ENCODE measurements at places on chromosomes 11 and 22.

DNA sequence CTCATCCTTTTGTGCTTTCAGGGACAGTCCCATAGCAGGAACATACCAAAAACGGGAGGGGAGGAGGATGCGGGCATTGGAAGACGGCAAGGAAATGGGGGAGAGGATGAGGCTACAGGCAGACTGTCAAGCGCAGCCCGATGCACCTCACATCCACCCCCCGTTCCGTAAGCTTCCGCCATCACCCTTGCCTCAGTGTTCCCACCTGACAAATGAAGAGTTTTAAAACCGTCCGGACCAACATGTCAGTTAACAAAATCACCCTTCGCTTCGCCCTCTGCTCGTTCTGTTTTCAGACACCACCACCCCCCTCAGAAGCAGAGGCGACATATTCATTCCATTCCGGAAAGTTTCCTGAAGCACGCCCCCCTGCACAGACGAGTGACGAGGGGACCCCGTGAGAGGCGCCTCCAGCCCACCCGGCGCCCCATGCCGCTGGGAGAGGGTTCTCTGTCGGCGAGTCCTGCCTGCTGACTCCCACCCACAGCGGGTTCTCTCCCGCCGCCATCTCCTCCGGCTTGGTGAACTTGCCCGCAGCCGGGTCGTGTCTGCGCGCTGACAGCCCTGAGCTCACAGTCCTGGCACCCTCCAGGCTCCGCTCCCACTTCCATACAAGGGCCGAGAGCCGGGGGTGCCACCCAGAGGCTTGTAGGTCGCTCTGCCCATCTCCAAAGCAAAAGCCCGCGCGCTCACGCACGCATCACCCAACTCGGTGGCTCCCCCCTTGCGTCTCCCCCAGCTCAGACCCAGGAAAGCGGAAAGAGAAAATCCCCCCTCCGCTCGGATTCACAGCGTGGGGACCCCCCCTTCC is 1.5 kb downstream of the IGSF9B start:
- DNase-seq, result no peak

DNA sequence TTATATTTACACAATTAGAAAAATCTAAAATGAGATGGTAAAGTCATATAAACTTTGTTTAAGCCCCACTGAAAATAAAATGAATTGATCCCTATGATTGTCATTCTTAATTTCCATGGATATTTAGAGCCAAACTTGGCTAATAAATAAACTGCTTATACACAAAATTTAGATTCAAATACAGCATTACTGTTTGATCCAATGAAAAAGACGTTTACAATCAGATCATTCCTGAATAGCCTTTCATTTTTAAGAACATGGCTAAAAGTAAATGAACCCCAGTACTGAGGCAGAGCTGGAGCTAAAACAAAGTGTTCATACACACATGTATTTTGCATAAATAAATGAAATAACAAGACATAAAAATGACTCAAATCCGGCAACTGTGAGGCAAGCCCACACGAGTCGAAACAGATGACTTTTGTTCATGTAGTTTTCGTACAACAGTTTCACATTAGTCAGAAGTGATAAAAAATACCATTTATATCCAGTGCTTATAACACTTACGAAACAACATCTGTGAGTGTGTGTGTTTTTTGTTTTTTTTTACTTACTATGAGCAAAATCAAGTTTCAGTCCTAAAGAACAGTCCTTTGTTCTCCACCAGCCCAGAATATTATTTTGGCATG is 386.5 kb downstream of the SOX6 start:
- DNase-seq, result no peak

GRCh38 chr11:112588252-112588694 is 327.6 kb upstream of the PLET1 start:
- peak; percentile 78 for DNase-seq

- DNase-seq, result no peak
These were observed 161.1 kb upstream of the GRK3 start for GRCh38 chr22:25403284-25403810.

DNA sequence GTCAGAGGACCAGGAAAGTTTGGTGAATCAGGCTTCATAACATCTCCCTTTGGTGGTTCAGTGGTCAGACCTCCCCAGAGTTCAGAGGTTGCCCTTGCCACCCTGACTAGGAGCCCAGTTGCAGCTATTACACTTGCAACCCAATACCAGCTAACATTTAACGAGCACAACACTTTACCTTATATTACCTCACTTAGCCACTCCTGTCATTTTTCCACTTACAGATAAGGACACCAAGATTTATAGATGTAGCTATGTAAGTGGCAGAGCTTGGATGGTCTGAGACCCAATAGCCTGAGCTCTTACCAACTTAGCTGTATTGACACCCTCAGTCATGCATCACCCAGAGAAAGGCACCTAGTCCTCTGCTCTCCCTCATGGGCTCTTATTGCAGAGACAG is 234.7 kb downstream of the INSC start:
- no peak for DNase-seq

GRCh38 chr11:60056349-60056969 is at the start of gene MS4A3:
TSS of gene MS4A3 (plus strand) at chr11:60056665. CDS start at chr11:60061161, 4,496 bp downstream.
- no peak for DNase-seq

DNA sequence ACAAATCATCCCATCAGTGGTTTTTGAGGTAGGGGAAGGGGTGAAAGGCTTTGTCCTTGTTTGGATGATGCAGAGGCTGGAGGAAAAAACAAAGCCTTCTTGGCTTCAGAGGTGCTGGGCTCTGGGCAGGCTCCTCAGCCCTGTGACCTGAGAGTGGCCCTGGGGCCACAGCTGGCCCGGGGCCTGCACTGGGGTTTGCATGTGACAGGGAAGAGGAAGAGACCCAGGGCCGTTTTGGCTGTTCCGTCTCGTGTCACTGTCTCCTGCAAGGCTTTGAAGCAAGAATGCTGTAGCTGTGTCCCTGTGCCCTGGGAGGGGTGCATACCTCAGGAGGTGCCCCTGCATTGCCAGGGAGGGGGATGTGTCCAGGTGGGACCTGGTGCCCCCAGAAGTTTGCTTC is 12.6 kb downstream of the ARHGAP8 start:
- DNase-seq, result peak; percentile 58

DNA sequence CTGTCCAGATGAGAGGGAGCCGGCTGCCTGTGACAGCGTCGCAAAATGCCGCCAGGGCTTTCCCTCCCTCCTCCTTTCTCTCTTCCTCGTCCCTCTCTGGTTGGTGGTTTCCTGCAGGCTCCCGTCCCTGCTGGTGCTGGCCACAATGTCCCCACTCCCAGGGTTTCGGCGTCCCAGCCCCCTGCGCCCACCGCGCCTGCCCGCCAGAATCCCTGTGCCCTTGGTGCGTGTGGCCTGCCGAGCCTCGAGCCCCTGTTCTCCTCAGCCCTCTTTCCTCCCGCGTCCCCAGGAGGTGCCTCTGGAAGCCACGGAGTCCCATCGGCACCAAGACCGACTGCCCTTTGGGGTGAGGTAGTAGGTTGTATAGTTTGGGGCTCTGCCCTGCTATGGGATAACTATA is 37.9 kb upstream of the PPARA start:
- no peak for DNase-seq

DNA sequence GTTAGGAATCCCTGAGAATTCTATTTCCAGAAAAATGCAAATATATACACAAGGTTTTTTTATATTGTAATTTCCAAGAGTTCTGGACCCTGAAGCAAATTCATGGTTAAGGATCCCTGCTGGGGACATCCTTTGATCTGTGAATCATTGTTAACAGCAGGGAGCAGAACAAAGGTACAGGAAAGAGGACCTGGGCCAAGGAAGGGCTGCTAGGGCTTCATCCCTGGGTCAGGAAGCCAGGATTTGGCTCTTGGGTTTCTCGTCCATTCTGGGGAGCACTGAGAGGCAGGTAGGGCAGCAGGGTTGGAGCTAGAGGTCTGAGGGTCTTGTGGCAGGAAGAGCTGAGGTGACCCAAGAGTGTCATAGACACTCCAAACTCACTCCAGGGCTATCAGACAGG is 10.2 kb upstream of the OAF start:
- DNase-seq, result no peak

DNA sequence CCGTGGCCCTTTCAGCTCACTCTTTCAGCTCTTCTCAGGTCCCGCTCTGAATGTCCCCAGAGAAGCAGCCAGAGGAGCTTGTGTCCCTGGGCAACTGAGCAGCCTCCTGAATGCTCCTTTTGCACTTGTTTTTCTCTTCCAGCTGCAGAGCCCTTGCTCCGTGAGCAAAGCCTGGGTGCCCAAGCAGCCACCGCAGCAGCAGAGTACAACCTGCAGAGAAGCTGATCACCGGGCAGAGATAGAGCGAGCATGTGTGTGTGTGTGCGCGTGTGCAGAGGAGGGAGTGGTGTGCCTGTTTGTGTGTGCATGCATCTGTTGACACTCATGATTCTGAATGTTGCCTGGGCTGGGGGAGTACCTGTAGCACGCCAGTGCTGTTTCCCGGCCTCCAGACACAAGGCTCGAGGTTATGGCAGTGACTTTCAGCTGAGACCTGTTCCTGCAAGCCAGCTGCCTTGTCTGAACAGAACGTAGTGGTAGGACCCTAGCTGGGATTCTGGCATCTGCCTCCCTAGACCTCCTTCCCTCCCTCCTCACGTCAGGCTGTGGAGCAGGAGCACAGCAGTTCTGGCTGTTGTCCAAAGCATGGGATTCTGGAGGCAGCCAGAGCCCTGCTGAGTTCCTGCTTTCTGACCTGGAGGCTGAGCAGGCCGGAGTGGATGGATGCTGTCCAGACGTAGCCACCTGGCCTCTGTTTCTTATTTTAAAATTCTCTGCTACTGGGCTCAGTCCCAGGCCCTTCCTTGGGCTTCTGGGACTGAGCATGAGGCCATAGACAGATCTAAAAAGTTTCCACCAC is 4.5 kb upstream of the MAPK8IP1 start:
- no peak for DNase-seq

GRCh38 chr22:49577168-49578060 is 250.3 kb downstream of the BRD1 start:
- peak; percentile 45 for DNase-seq

GRCh38 chr11:6232899-6233298 is 1.5 kb downstream of the FHIP1B start:
- no peak for DNase-seq

- peak; percentile 89 for DNase-seq
These were observed 3.0 kb upstream of the CHRNA10 start for GRCh38 chr11:3674189-3674588.

DNA sequence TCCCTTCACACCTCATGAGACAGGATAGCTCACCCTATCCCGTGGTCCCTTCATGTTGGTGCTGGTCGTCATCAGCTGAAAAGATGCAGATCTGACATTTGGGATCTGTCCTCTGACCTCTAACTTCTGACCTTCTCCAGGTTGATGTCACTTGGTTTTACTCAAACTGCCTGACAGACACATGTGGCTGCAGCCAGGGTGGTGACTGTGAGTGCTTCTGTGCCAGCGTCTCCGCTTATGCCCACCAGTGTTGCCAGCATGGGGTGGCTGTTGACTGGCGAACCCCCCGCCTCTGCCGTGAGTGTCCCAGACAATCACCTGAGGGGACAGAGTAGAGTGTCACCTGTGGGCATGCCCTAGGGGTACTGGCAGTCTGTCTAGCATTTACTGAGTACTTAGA is 49.7 kb downstream of the OTOG start:
- DNase-seq, result peak; percentile 46

- DNase-seq, result no peak
These were observed 1393.4 kb downstream of the BRD1 start for GRCh38 chr22:48434156-48434867.

DNA sequence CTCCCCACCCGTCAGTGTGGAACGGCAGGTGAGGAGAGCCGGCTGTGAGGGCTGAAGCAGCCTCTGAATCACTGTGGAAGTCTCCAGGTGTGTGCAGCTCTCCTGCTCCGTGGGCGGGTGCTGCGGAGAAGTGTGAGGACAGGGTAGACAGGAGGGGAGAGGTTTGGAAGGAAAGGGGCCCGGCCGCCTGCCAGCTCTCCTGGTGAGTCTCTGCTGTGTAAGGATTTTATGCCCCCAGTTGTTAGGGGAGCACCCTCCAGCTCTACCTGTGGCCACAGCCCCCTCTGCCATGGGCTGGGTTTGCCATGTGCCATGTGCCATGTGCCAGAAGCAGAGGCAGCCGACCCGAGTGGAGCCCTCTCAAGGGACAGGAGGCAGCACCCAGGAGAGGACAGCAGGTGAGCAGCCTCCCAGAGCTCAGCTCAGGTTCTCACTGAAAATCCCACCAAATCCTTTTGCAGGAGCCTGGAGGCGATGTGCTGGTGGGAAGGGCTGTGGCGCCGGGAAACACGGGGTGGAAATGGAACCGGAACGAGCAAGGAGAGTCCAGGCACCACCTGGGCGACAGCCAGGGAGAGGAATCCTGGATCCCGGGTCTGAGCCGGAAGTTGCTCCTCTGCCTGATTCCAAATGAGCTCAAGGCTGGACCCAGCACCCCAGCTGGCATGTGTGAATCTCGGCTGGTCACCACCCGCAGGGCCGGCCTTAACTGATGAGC is 804.4 kb downstream of the BRD1 start:
- peak; percentile 46 for DNase-seq

GRCh38 chr11:30282289-30282631 is 40.6 kb upstream of the ARL14EP start:
- DNase-seq, result no peak

GRCh38 chr11:24515632-24516031 is 18.8 kb downstream of the LUZP2 start:
- no peak for DNase-seq

DNA sequence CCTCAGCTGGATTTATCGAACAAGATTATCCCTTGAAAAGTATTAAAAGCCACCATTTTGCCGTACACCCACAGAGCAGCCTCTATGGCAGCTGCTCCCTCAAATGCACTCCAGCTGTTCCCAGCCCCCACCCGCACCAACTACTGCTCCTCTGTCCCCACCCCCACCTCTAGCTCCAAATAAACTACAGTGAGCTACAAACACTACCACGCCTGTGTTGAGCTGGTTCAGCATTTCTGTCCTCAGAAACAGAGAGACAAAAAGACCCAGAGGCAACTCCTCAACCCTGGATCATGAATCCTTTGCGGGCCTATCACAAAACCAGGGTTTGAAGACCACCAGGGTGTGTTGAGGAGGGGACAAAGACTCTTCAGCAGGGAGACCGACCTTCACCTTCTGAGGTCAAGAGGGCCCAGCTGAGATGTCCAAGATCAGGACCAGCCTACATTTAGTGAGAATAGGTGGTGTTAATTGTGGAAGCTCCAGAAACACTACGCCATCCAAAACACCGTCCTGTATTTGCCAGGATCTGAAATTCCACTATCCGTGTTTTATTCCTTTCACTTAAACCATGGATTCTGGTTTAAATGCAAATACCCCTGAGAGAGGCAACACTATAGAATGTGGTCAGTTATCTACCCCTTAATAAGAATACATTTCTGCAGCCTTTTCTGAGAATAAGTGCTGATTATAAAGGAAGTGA is 195.9 kb downstream of the DSCAML1 start:
- DNase-seq, result no peak
